ENCODE measurements at places on chromosomes 12 and 14.

GRCh38 chr12:99521664-99522063 lies 125.9 kb upstream of the GARIN6 start:
- DNase-seq: no peak

DNA sequence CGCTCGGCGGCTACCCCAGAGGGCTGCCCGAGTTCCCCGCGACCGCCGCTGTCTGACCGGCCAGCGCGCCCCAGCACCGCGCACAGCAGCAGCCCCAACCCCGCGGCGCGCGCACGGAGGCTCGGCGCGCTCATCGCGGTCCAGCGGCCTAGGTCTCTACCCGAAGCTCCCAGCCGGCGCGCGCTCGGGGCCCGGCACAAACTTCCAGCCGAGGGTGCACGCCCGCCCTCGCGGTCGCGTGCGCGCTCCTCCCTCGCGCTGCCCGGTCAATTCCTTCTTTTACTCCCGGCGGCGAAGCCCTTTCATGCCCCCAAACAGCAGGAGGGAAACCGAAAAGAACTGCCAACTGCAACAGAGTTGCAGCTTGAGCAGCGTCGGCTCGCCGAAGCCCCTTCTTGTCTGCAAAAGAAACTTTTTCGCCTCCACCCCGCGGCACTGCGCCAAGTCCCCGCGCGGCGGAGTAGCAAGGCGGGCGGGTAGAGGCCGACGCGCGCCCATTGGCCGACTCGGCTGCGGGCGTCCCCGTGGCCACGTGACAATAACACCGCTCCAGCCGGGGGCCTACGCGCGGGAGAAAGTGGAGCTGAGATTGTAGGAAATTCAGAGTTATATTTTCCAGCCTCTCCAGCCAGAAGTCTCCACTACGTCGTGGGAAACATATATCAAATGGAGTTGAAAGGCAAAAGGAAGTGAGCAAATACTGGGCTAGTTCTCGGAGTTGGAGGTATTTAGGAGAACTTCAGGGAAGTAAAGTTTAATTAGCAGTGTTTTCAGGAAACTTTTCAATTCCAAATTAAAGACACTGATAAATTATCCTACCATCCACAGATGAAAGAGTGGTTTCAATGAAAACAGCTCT lies at the start of gene LRIG3:
TSS of gene LRIG3 (minus strand) at position 403 of the 859 bp plus-strand sequence. CDS start at position 134, 269 bp downstream.
- no peak for DNase-seq

GRCh38 chr12:104207416-104208205 lies 8.0 kb upstream of the TXNRD1 start:
- DNase-seq: no peak

DNA sequence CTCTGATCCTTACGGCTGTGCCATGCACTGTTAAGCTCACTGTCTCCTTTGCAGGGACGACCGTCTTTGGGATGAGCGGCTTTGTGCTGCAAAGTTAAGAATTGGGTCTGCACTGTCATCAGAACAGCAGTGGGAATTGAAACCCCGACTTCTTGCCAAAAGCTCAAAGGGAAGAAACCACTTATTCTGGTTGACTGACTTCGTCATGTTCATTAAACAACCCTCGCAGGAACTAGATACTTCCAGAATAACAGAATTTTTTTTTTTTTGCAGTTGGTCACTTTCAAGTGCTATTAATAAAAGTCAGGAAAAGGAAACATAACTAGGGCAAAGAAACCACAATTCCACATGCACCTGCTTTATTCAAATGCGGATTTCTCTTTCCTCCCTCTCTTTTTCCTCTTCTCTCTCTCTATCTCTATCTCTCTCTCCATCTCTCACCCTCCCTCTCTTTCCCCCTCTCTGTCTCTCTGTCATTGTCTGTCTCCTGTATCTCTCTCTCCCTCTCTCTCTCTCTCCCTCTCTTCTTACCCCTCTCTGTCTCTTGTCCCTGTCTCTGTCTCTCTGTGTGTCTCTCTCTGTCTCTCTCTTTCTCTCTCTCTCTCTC lies 12.3 kb upstream of the GLT1D1 start:
- DNase-seq: no peak

DNA sequence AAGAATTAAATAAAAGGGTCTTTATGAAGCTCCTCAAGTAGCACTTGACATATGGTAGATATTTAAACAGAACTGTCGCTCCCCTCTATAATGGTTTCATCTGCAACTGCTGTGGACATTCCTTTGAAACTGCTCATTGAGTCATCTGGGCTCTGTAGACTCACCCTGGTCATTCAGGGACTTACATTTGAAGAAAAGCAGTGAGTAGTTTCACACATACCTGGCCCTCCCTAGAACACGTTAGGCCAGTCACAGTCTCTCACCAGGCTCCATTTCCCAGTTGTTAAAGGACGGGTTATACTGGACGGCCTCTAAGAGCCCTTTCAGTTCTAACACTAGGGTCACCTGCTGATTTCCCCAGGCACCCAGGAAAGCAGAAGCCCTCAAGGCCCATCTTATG lies 217.0 kb downstream of the BCL11B start:
- no peak for DNase-seq

GRCh38 chr14:59176765-59177164 lies 11.7 kb upstream of the DAAM1 start:
- DNase-seq: no peak

GRCh38 chr14:79960288-79960687 lies 251.0 kb downstream of the DIO2 start:
- no peak for DNase-seq

DNA sequence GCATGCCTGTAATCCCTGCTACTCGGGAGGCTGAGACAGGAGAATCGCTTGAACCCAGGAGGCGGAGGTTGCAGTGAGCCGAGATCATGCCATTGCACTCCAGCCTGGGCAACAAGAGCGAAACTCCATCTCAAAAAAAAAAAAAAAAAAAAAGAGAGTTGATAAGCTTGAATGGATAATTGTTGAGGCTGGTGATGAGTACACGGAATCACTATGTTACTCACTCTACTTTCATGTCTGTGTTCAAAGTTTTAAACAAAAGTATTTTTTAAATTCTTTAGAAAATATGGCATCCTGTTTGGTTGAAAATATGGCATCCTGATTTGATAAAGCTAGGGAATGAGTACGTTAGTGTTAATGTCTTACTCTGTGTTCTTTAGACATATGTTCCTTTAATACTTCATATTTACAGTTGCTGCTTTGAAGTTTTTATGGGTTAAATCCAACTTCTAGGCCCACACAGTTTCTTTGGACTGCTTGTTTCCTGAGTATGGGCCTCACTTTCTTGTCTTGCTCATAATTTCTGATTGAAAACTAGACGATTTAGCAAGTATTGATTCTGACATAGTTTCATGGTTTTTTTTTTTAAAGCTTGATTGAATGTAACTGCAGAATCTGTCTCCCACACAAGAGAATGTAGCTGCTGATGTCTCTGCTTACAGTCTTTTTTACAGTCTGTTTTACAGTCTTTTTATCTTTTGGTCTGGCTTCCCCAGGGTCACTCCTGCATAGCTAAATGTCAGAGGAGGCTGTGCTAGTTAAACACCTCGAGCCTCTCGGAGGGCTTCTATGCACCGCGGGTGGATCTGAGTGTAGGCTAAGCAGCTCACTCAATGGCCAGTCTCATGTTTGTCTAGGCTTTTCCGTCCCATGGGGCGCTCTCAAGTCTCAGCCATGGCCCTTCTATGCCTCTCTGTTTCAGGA lies 14.1 kb upstream of the FBLN5 start:
- DNase-seq: no peak

GRCh38 chr14:75875958-75876357 lies 105.8 kb downstream of the TGFB3 start:
- DNase-seq: no peak

DNA sequence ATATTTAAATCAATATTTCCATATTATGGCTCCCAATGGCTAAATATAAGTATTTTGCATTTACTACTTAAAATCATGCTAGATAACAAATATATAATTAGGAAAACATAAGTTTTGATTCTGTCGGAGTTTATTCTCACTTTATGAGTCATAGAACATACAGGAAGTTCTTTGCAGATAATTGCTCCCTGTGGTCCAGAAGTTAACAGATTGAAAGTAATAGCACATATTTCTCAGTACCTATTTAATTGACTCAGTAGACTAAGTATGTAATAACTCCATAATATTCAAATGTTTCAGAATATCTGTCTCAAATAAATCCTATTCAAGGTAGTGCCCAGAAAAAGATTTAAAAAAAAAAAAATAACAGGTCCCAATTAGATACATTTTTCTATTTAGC lies 806.0 kb upstream of the ATXN7L3B start:
- DNase-seq: no peak

DNA sequence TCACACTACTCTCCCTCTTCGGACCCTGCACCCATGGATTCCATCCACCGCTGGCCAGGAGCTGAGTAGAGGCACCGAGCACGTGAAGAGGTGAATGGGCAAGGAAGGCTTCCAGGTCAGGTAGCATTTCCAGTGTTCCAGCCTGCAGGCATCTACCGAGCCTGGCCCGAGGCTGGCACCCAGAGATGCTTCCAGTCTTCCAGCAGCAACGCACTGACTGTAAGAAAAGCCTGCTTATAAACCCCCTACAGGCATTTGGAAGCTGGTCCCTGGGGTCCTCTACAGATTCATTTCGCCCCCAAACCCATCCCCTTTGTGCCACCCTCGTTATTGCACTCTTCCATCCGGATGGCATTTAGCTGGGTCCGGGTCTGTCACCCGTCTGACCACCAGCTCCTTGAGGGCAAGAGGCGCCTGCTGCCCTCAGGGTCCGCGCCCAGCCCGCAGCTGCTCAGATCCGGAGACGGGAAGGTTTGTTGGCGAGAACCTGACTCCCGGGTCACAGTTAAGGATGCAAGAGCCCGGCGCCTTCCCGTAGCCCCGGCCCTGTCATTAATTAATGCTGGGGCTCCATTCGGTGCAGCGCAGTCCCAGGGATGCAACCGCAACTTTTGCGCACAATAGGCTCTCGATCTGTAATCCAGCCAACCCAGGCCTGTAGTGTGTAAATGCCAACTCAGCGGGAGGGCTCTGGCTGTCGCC lies 614 bp upstream of the MARK3 start:
- DNase-seq: no peak

- no peak for DNase-seq
These were observed 2.2 kb upstream of the LMO3 start for GRCh38 chr12:16607906-16608775.

DNA sequence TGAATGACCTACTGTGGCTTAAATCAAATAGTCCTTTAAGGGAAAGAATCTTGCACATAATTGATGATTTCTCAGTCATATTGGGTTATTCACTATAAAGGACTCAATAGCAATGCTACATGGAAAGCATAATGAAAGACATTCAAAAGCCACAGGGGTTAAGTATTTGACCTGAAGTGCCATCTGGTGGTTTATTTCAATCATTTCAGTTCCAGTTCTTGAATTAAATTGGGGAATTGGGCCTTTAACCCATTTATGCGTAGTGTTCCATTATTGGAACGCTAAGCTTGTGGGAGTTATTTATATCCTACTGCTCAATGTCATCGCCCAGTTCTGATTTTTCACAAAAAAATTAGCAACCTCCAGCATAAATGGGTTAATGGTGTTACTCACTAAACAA lies 41.3 kb upstream of the C12orf71 start:
- no peak for DNase-seq

- DNase-seq: no peak
These were observed 38.7 kb upstream of the NOVA1 start for GRCh38 chr14:26636561-26636960.

- no peak for DNase-seq
These were observed 12.2 kb upstream of the PCED1B start for GRCh38 chr12:47067176-47067575.

GRCh38 chr12:132566516-132567131 lies 43.8 kb downstream of the LRCOL1 start:
- no peak for DNase-seq

GRCh38 chr12:24752763-24753462 lies 196.0 kb downstream of the BCAT1 start:
- no peak for DNase-seq

DNA sequence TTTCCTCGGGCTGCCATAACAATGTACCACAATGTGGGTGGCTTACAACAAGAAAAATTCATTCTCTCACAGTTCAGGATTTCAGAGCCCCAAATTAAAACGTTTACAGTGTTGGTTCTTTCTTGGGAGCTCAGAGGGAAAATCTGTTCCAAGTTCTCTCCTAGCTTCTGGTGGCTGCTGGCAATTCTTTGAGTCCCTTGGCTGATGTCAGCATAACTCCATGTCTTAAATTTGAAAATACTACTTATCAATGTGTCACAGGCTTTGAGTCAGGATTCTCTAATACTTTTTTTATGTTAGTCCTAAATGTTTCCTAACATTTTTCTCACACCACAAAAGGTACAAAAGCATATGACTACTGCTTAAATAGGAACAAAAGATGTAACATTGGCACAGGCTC lies 198.4 kb upstream of the ATXN7L3B start:
- DNase-seq: no peak

- DNase-seq: peak; percentile 62
These were observed 157.9 kb upstream of the PARP11 start for GRCh38 chr12:4030929-4031702.

DNA sequence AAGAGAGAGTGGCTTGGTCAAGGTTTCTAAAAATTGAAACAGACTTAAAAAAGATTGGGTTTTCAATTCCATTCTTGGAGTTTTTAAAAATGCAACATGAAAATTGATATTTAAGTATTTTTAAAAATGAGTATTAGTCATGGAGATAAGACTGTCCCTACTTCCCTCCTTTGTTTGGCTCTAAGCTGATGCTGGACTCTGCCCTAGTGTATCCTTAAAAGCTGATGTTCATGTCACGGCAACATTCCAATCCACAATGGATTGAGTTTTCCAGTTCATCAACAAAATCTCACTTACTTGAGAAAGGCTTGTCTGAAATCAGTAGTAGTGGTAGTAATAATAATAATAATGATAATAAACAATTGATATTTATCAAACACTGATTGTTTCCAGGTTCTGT lies 119.0 kb upstream of the SLC38A2 start:
- no peak for DNase-seq

Measured in activated CD8-positive, alpha-beta memory T cell treated with anti-CD3 and anti-CD28 coated beads for 1 hour (primary cell).